ENCODE measurements at places on chromosomes 12 and 14. TPM values are rescaled to one million over a fixed set of nuclear protein-coding genes. Genes with fewer than 3 reads are reported as not detected.

Gene APOF
- not detected for polyA plus RNA-seq

Gene SELPLG
- 0.18 TPM for polyA plus RNA-seq

GRCh38 chr14:92447416-92448197 is 66.0 kb upstream of the RIN3 start:
- DNase-seq: no peak

DNA sequence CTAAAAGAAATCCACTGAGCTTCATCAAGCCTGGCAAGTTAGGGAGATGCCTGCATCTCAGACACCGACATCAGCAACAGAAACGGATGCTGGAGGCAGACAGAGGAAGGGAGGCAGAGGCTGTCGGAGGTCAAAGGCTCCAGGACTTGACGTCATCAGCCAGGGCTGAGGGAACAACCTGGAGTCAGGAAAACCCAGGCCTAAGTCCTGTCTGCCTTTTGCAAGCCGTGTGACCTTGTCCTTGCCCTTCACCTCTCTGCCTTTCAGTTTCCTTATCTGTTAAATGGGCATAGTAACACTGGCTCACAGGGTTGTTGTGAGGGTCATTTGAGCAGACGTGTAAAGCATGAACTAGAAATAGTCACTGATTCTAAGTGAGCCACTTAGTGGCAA is 194.2 kb downstream of the BCL11B start:
- no peak for DNase-seq

- no peak for DNase-seq
These were observed 15.8 kb upstream of the CPNE8 start for GRCh38 chr12:38921025-38921677.

- no peak for DNase-seq
These were observed 33.8 kb upstream of the SLC25A3 start for GRCh38 chr12:98559666-98560065.

- DNase-seq: no peak
These were observed 56.9 kb downstream of the CHST11 start for GRCh38 chr12:104513681-104514080.

DNA sequence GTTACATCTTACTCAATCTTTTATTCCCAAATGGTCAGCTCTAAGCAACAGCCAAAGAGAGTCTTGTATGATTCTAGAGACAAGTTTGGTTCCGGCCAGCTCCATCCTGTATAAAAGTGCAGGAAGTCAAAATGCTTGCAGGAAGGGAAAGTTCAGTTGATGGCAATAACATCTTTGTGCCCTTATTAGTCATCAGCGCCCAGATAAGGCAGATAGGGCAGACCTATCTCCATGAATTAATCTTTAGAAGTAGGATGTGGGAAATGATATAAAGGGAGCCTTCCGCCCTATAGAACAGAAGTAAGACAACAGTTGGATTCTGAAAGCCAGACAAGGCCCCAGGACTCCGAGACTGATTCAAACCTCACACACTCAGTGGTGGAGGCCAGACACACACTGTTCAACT is 6.4 kb downstream of the GNS start:
- DNase-seq: no peak

GRCh38 chr14:104888489-104889374 is 23.7 kb downstream of the CEP170B start:
- peak; percentile 44 for DNase-seq

All from H1 (cell line).